Liver (tissue), 10 donors: ENCODE measurements at places on chromosomes 4 and X. TPM values are rescaled to one million over a fixed set of nuclear protein-coding genes. Genes with fewer than 3 reads are reported as not detected.

DNA sequence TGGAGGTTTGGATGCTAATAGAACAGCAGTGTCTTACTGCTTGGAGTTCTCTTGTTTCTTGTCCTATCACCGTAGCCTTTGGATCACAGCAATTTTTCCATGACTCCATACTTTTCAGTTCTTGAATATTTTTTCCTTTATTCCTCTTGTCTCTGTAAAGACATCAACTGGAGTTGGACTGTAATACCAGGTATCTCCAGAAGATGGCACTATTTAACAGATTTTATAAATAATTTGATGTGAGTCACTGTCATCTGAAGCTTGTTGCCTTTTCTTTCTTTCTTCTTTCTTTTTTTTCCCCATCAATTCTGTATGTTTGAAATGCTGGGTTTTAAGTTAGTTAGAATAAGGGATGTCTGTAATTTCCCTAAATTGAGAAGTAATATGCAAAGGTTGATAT lies 24.1 kb downstream of the HPRT1 start:
- no peak for DNase-seq

DNA sequence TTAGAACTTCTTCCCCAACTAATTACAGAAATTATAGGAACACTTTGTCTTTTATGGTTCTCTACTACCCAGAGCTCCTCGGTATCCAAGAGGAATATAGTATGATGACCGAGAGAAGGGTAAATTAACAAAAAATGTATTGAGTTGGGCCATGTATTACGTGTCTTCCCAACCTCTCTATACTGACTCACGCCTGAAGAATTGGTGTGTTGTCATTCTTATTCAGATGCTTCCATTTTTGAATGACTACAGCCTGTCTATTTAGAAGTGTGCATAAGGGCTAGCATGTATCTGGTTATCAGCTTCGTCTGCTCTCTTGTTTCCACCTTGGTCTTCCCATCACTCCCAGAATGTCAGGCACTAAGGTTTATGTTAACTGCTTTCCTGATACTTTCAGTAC lies 24.5 kb upstream of the SCD5 start:
- no peak for DNase-seq

- no peak for DNase-seq
Measured at GRCh38 chr4:167918077-167918476, 174.3 kb upstream of the ANXA10 start.

GRCh38 chrX:105837232-105837631 lies 14.9 kb downstream of the NRK start:
- no peak for DNase-seq

- DNase-seq = no peak
Measured at GRCh38 chr4:176150704-176151103, 44.7 kb downstream of the SPATA4 start.

DNA sequence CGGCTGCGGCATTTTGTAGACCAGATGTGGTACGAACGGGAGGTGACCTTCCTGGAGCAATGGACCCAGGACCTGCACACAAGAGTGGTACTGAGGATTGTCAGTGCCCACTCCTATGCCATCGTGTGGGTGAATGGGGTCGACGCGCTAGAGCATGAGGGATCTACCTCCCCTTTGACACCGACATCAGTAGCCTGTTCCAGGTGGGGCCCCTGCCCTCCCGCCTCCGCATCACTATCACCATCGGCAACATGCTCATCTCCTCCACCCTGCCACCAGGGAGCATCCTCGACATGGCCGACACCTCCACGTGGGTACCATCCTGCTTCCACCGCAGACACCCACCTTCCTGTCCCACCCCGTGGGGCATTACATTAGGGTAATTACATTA lies 46.2 kb downstream of the SMARCA5 start:
- no peak for DNase-seq

GRCh38 chr4:97942137-97942536 lies 201.1 kb downstream of the STPG2 start:
- no peak for DNase-seq

DNA sequence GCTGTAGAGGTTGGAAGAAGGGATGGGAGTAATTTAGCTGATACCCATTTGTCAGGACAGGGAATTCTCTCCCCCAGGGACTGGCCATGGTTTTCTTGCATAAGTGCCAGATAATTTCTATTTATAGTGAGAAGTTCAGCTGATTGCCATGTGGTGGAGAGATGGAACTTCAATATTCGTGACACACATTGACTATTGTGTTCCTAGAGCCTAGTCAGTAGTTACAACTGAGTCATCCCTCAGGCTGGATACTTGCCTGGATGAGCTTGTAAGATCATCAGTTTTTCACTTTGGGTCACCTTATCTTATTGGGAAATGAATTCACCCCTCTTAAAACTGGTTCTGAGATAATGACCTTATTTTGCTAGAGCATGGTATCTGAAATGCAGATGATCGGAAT lies 32.2 kb downstream of the CFAP299 start:
- no peak for DNase-seq

The H2BW2 gene
- not detected for total RNA-seq

- no peak for DNase-seq
Measured at GRCh38 chr4:61198686-61199085, 1.4 kb upstream of the ADGRL3 start.

GRCh38 chr4:161496-162284 lies 37.4 kb downstream of the ZNF718 start:
- DNase-seq = no peak

The DCAF12L1 gene
- 0.08 TPM for total RNA-seq

The MAGEB2 gene
- not detected for total RNA-seq

The USP17L18 gene
- not detected for total RNA-seq

DNA sequence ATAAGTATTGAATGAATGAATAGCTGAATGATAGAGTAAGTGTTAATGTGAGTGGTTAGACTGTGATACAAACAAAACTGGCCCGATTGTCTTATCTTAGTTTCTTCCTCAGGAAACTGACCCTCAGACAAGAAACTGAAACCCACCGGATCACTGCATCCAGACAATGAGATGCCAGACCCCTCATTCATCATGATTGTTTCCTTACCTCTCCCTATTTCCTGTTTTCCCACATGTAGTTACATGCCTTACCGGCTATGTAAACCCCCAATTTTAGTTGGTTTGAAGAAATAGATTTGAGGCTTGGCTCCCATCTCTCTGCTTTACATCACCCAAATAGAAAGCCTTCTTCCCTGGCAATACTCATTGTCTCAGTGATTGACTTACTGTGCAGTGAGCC lies 218.9 kb upstream of the PPP1R2C start:
- no peak for DNase-seq

DNA sequence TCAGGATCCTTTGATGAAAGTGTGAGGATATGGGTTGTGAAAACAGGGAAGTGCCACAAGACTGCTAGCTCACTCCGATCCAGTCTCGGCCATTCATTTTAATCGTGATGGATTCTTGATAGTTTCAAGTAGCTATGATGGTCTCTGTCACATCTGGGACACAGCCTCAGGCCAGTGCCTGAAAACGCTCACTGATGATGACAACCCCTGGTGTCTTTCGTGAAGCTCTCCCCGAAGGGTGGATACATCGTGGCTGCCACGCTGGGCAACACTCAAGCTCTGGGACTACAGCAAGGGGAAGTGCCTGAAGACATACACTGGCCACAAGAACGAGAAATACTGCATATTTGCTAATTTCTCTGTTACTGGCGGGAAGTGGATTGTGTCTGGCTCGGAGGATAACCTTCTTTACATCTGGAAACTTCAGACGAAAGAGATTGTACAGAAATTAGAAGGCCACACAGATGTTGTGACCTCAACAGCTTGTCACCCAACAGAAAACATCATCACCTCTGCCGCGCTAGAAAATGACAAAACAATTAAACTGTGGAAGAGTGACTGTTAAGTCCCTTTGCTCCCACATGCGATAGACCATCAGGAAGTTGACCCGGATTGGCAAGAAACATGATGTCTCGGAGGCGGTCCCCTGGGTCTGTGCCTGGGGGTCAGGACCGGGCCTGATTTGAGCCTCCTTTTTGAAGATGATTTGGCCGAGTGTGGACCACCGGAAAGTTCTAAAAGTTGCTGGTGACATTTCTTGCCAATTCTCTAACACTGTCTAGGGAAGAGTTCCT lies 22.2 kb downstream of the LIAS start:
- no peak for DNase-seq

GRCh38 chrX:69143530-69143929 lies 21.7 kb downstream of the PJA1 start:
- no peak for DNase-seq

The SRP72 gene
- total RNA-seq = 69.7 TPM

GRCh38 chr4:68336530-68336929 lies 13.4 kb downstream of the YTHDC1 start:
- DNase-seq = no peak

The C4orf50 gene
- total RNA-seq = 0.17 TPM

The TRIM60 gene
- total RNA-seq = not detected

The PAGE2B gene
- 0.28 TPM for total RNA-seq

GRCh38 chrX:110420771-110421499 lies 62.3 kb downstream of the RTL9 start:
- no peak for DNase-seq
